ENCODE measurements at places on chromosomes 11 and 22.

GRCh38 chr11:100068116-100068515 lies 619.0 kb upstream of the ARHGAP42 start:
- no peak for DNase-seq

GRCh38 chr11:8717876-8718753 lies 35.5 kb downstream of the RPL27A start:
- no peak for DNase-seq

DNA sequence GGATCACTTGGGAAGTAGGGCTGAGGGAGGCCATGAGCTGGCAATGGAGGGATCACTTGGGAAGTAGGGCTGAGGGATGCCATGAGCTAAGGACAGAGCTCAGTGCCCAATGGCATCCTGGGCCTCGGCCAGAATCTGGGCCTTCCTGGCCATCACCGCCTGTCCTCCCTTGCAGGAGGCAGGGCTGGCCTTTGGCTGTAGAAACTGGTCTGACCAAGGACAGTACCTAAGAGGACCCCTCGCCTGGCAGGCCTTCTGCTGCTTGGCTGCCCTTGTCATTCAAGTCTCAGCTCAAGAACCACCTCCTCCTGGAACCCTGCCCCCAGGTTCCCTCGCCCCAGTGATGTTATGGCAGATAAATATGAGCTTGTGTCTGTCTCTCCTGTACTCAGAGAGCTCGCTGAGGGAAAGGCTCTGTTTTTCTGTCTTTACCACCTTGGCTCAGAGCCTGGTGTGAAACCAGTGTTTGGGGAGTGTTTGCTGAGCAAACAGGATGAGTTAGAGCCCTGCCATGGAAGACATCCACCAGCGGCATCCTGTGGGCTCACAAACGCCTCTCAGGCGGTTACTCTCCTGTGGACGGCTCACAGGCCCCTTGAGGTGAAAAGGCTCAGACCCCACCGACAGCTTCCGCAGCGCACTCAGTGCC lies 19.3 kb upstream of the RASL10A start:
- DNase-seq, result no peak

- no peak for DNase-seq
Observed at GRCh38 chr11:14029440-14029839, 66.9 kb downstream of the SPON1 start.

- DNase-seq, result no peak
Observed at GRCh38 chr11:7046474-7047175, 26.3 kb downstream of the NLRP14 start.

GRCh38 chr11:23403210-23404185 lies 543.2 kb upstream of the CCDC179 start:
- no peak for DNase-seq

- no peak for DNase-seq
Observed at GRCh38 chr11:125371431-125371935, 124.6 kb downstream of the FEZ1 start.

- DNase-seq, result no peak
Observed at GRCh38 chr22:44473580-44473979, 24.5 kb downstream of the RTL6 start.

- DNase-seq, result no peak
Observed at GRCh38 chr22:43363315-43364168, 20.4 kb upstream of the SCUBE1 start.

DNA sequence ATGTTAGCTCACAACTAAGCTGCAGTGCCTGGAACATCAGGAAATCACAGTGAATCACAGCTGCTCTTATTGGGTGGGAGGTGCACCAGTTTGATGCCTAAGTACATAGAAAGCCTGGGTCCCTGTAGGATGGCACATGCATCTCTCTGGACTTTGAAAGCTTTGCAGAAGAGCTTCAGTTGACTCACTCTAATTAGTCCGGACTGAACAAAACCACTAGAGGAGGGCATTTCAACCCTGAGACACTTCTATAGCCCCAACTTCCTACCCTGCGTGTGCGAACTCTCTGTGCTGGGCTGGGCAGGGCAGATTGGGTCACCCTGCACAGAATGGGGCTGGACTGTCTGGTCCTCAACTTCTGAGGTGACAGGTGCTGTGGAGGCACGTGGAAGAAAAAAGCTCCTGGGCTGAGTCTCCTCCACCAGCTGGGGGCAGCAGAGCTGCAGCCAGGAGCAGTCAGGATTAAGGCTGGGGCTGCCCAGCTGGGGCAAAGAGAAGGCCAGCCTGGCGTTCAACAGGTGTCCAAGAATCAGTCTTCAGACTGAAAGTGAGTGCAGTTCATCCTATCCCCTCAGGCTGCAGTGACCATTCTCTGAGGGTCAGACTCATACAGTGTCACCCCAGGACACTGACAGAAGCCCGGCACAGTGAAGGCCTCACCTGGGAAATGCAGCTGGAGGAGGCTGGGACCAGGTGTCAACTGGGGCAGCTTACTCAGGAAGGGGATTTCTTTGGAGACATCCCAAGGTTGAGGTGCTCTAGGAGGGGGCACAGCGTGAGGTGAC lies 22.1 kb downstream of the GGTLC2 start:
- no peak for DNase-seq

- DNase-seq, result no peak
Observed at GRCh38 chr11:104763930-104764709, 134.1 kb downstream of the CASP12 start.

DNA sequence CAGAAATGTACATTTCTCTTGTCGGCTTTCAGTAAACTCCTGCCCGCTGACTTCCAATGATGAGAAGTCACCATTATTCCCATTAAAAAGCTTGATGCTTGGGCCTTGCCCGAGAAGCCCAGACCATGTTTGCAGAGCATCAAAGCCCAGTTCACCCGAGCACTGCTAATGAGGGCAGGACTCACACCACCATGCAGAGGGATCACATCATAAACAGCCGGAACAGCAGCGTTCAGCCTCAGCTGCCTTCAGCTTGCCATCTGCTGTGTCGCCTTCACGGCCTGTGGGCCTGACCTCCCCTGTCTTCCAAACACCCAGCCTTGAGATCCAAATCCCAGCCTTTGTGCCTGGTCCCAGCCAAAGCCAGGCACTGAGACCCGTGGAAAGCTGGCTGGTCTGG lies 105.4 kb upstream of the CSNK2A3 start:
- DNase-seq, result no peak

DNA sequence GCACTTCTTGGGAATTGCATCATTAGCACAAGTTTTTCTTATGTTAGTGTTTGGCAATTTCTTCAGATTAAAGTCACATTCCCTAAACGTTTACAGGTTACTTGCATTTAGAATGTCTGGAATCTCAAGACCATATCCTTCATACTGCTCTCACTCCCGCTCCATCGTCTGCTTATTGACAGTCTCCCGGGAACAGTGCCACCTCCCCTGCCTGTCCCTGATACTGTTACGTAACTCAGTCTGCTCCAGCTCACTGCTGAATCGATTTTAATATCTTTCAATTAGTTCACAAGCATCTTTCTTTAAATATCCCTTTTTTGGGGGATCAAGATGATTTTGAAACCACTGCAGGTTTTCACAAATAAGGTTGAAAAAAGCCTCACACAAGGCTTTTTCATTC lies 48.2 kb downstream of the GLYATL2 start:
- DNase-seq, result no peak

DNA sequence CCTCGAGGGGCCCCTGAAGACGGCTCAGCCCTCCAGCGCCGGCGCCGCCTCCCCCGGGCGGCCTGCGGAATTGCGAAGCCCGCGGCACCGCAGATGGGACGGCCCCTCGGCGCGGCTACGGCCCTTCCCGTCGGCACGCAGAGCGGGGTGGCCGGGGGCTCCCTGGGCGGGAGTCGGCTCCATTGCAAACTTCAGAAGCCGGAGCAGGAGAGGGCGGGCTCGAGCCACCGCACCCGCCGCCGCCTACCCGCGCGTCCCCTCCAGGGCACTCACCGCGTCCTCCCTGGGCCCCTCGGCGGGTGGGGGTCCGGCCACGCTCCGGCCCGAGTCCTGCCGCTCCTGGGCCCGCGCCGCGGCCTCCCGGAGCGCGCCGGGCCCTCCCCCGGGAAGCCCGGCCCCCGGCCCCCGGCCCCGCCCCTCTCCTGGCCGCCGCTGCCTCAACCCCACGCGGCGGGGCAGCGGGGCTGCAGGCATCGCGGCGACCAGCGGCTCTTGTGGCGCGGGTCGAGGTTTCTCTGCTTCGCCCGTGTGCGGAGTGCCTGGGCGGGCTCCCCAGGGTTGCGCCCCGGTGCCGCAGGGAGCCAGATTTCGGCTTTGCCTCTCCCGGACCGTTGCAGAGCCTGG lies at the start of gene PACSIN3:
Gene PACSIN3 (minus strand): TSS at position 359 of the 624 bp plus-strand sequence. CDS start 3,707 bp downstream, outside the sequence.
- peak; percentile 27 for DNase-seq

GRCh38 chr11:8239040-8239439 lies 24.6 kb downstream of the LMO1 start:
- no peak for DNase-seq

- DNase-seq, result no peak
Observed at GRCh38 chr22:27136596-27136995, 479.2 kb downstream of the MIAT start.

DNA sequence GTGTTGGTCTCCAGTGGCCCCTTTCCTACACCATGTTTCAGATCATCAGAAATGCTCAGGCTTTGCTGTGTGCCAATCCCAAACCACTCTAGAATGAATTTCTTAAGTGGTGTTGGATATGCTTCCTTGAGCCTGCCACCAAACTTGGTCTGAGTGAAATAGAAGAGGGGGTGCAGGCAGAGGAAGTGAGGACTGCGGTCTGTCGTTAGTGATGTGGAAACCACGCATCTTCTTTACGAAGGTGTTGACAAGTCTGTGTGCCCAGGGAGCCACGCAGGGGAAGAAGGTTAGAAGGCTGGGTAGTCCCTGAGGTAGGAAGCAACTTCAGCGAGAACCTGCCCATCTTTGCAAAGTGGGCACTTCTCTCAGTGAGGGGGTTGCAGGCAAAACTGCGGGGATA lies 187.4 kb upstream of the NAV2 start:
- no peak for DNase-seq

DNA sequence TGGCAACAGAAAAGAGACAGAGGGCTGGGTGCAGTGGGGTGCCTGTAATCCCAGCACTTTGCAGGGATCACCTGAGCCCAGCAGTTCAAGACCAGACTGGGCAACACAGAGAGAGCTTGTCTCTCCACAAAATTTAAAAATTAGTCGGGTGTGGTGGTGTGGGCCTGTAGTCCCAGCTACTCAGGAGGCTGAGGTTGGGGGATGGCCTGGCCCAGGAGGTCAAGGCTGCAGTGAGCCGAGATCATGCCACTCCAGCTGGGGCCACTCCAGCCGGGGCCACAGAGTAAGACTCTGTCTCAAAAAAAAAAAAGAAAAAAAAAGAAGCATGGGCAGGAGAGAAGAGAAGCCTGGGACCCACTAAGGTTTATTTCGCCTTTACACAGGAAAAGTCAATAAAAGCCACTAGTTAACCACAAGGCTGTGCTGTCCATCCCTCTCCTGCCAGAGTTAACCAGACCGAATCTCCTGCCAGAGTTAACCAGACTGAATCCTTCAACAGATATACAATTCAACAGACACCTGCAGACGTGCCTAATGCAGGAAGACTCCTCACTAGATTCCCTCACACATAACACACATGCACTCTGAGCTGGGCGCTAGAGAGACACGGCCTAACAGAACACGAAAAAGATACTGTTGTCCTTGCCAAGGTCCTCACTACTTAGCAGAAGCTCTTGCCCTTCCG lies 29.8 kb downstream of the MICAL3 start:
- DNase-seq, result no peak

GRCh38 chr22:31056986-31057599 lies 24.0 kb upstream of the SMTN start:
- no peak for DNase-seq

DNA sequence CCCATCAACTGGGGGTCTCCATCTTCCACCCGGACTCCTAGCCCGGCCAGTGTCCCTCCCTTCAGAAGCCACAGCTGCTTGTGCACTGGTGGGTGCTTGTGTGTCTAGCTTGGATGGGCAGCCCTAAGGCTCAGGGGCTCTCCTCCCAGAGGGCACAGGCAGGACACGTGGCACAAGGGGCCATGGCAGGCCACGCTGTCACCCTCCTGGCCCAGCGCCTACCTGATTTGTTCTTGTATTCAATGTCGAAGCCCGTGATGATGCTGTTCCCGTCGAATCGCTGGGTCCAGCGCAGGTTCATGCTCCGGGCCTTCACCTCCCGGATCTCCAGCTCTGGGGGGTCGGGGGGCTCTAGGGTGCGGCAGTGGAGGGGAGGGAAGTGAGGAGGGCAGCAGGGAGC lies 152.6 kb downstream of the CEP164 start:
- no peak for DNase-seq

GRCh38 chr22:46023558-46023981 lies 46.6 kb upstream of the WNT7B start:
- DNase-seq, result no peak

Measured in T-helper 22 cell (primary cell).